NCI-H1417 (cell line): ENCODE measurements at places on chromosomes 5 and 9.

DNA sequence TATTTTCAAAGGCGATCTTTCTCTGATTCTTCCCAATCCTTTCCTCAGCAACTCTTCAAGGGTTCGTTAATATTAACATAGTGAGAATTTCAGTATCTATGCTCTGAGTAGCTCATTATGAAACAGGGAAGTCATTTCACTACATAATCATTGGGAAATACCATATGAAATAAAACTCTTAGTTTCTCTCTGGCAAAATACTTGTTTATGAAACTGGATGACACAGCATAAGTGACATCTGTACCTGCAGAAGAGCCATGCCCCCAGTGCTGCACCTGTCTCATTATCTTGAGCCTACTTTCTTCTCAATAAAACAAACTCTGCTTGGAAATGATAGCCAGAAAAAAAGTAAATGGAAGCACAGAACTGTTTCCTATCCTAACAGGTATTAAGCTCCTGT is 33.8 kb upstream of the OTULIN start:
- no peak for DNase-seq

DNA sequence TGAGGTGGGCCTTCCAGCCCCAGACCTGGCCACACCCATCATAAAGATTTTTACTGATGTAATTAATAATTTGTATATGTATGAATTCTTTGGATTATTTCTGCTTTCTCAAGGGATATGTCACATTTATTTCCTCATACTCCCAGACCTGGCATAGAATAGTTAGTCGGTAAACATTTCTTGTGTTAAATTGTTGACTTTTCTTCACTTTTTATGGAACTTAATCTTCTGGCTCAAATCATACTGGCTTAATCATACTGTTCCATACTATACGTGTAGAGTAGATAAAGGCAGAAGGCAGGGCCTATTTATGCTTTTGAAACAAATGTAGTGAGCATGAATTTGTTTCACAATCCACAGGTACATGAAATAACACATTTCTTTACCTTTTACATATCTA is 155.8 kb downstream of the DEPDC1B start:
- no peak for DNase-seq

- DNase-seq = no peak
Observed at GRCh38 chr5:154394307-154394706, 51.5 kb upstream of the SAP30L start.

- DNase-seq = peak; percentile 77
Observed at GRCh38 chr5:71482132-71482531, 26.7 kb downstream of the BDP1 start.

GRCh38 chr9:73437758-73438157 is 286.1 kb downstream of the ANXA1 start:
- no peak for DNase-seq

DNA sequence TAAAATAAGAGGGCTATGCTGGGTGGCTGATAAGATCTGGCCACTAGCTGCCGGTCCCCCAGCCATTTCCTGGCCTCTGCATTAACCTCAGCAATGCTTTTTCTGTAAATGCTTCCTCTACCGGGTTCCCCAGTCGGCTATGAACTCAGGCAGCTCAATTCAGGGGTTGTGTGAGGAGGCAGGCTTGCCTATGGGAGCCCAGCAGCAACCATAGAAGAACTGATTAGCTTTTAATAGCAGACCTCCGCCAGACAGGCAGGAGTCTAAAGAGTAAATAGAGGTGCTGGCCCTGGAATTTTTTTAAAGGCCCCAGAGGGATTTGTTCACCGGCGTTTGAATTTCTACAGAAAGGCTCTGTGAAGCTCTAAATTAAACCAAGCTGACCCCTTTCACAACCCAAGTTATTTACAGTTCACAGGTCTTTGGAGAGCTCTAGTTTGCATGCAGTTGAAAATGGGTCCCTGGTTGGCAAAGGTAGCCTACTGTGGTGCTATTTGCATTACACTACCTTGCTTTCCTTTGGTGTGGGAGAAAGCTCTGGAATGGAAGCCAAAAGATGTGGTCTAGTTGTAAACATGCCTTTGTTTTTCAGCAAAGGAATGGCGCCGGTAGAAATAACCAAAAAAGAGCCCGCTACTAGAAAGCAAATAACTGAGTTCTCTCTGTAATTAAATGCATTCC is 289.7 kb upstream of the SEMA6A start:
- DNase-seq = no peak

GRCh38 chr9:31730398-31730797 is 654.0 kb upstream of the ACO1 start:
- no peak for DNase-seq

GRCh38 chr5:165187815-165188214 is 1682.4 kb downstream of the MAT2B start:
- DNase-seq = no peak

DNA sequence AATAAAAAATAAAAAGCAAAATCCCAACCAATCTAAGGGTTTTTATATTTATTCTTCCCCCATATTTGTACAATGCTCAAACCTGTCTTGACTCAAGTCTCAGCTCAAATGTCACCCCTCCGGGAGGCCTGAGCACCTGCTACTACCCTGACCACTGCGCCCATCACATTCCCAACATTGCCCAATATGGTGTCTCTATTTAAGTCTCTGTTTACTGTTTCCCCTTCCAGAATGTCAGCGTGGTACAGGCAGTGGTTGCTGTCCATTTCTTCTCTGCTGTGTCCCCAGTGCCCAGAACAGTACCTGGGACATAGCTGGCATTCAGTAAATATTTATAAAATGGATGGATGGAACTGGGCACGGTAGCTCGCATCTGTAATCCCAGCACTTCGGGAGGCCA is 47.3 kb upstream of the PRRC2B start:
- DNase-seq = no peak

GRCh38 chr9:131017067-131017466 is 8.1 kb downstream of the LAMC3 start:
- DNase-seq = no peak

GRCh38 chr5:67960939-67961338 is 254.6 kb upstream of the PIK3R1 start:
- DNase-seq = no peak

GRCh38 chr9:30722065-30722464 is 1662.4 kb upstream of the ACO1 start:
- no peak for DNase-seq

DNA sequence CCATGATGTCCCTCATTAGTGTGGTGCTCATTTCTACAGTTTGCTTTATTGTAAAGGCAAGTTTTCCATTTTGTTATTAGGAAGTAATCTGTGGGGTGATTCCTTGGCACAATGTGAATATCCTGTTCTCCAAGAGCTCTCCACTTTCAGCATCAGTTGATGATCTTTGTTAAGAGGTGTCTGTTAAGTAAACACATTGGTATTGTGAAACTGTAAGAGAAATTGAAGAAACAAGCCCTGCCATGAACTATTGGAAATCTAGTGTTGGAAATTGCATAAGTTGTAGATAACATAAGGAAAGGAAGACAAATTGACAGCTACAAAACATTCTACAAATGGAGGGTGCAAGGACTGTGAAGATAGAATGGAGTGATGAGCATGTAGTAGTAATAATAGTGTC is 17.2 kb downstream of the RNF14 start:
- DNase-seq = no peak

GRCh38 chr5:13993926-13994325 is 49.4 kb upstream of the DNAH5 start:
- DNase-seq = no peak

DNA sequence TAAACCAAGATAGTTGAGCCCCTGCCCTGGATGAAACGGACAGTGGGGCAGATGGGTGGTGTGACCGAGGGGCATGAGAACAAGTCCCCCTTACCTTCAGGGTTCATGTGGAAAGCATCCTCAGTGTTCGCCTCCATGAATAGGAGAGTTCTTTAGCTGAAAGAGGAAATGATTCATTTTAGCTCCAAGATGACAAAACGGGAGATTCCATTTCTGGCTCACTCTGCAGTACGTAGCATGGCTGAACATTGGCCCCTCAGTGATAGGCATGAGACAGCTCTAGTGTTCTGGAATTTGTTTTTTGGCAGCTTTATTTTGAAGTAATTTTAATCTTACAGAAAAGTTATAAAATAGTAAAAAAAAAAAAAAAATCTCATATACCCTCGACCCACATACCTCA is 70.2 kb upstream of the AGXT2 start:
- no peak for DNase-seq

DNA sequence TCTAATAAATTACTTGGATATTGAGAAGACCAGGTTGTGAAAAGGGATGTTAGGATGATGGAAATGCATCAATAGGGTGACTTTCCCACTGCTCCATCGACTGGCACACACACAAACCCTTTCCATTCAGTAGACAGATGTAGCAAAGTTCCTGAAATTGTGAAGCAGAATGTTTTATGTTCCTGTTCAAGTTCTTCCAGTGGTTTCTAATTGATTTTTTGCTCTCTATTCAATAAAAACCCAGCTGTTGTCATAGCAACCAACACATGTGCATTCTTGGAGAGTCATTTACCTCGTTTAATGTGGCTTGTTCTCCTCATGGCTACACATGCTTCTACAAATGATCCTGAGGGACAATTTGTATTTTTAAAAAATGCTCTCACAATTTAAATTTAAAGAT is 244.6 kb downstream of the RAB3C start:
- DNase-seq = no peak

GRCh38 chr5:148873690-148874485 is 47.5 kb downstream of the ADRB2 start:
- no peak for DNase-seq

- no peak for DNase-seq
Observed at GRCh38 chr9:26955222-26955903, 849 bp upstream of the IFT74 start.

- DNase-seq = no peak
Observed at GRCh38 chr9:137705443-137705863, 86.6 kb downstream of the EHMT1 start.

DNA sequence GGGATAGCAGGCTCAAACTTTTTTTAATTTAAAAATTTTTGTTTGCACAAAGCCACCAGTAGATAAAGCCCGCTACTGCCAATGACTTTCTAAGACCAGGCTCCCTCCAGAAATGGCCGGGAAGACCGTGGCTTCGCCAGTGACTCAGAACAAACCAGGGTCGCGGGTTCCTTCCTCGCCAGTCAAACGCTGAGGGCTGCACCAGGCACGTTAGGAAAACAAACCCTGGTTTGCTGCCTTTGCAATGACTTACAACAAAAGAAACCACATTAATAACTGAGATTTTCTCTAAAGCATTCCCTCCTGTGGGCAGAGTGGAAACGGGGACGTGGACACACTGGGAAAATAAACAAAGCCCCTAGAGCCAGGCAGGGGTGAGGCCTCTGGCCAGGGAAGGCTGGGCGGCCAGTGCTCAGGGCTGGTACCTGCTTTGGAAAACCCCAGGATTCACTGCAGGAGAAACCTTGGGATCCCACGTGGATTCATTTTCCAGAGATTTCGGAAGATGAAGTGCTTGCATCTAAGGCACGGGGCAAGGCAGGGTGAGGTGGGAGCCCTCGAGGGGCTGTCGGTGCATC is 3.8 kb downstream of the PRRX2 start:
- DNase-seq = peak; percentile 15

DNA sequence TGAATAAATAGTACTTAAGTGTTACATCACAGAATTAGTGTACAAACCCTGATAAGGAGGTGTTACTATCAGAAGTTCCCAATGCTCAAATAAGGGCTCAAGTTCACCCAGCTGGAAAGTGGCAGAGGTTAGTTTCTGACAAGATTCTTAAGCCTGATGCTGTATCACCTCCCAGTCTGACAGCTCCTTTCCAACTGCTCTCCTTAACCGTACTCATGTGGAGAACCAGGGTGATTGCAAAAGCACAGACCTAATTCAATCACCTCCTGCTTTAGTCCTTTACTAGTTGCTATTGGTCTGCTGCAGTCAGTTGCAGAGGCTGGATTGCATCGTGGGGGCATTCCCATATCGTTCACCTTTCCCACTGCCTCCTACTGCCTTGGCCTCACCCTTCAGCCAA is 100.4 kb upstream of the ZNF618 start:
- no peak for DNase-seq

- no peak for DNase-seq
Observed at GRCh38 chr5:17118631-17119030, 98.8 kb upstream of the BASP1 start.

DNA sequence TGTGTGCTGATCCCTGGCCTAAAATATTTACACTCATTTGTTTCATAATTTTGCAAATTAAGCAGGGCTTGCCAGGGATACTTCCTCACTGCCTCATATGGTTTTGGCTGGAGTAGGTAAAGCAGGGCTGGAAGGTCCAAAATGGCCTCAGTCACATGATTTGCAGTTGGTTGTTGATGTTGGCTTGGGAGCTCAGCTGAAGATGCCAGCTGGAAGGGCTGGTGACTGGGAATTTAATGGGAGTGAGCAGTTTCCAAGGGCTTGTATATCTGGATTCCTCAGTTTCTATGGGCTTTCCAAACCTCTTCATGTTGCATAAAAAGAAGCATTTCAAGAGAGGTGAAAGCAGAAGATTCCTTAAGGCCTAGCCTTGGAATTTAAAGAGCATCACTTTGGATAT is 729.3 kb downstream of the CDH18 start:
- no peak for DNase-seq

DNA sequence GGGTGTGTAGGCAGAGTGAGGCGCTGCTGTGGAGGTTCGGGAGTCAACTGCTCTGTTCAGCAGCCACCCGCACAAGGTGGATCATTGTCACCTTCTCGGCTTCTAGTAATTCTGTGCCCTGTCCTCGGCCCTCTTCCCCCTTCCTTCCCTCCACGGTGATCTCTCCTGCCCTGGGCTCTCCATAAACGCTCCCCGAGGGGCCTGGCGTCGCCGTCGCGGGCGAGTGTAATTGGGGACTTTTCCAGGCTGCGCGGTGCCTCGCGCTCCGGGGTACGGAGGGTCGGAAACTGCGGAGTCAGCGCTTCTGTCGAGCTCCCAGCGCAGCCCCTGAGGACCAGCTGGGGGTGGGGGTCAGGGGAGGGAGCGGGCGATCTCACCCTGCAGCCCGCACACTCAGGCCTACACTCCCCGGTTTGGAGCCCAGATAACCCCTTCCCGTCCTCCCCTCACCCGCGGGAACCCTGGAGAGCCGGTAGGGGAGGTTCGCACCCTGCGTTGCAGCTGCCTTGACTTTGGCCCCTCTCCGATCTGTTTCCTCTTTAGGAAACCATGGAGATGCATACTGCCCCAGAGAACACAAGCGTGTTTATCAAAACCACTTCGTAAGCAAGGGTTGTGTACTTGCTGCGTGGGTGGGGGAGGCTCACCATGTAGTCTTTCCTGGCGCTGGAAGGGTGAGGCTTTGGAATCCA is 188.3 kb upstream of the ZNF618 start:
- DNase-seq = no peak

GRCh38 chr5:32076699-32077695 is 97.1 kb downstream of the GOLPH3 start:
- peak; percentile 70 for DNase-seq

DNA sequence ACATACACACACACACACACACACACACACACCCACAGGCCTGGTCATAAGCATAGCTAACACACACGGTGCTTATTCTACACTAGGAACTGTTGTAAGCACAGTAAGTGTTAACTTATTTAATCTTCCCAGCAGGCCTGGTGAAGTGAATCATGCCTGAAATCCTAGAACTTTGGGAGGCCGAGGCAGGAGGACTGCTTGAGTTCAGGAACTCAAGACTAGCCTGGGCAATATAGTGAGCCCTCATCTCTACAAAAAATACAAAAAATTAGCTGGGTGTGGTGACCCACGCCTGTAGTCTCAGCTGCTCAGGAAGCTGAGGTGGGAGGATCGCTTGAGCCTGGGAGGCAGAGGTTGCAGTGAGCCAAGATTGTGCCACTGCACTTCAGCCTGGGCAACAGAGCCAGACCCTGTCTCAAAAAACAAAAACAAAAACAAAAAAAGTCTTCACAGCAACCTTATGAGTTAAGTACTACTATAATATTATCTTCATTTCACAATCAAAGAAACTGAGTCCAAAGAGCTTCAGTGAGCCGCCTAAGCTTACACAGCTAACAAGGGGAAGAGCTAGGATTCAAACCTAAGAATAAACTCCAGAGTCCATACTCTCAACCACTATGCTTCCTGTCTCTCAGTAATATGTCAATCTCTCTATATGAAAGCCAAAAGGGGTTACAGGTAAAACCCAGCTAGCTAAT is 2.3 kb downstream of the MEGF9 start:
- DNase-seq = no peak
